Upper lobe of right lung (tissue), 1 donor: ENCODE measurements at places on chromosomes 7 and 10. TPM values are rescaled to one million over a fixed set of nuclear protein-coding genes. Genes with fewer than 3 reads are reported as not detected.
A peak's percentile ranks its signal among the peaks of the same experiment; 100 is the strongest.

The GFRA1 gene
- 3.4 TPM for total RNA-seq

- H3K36me3 ChIP-seq = peaks cover 69% of the 10 kb centered on the region
- DNase-seq = peak; percentile 75
- H3K4me1 ChIP-seq = peaks cover 13% of the 10 kb centered on the region
These were observed 69.4 kb downstream of the ARMH3 start for GRCh38 chr10:101986624-101986971.

The SCART1 gene
- 2.6 TPM for total RNA-seq

DNA sequence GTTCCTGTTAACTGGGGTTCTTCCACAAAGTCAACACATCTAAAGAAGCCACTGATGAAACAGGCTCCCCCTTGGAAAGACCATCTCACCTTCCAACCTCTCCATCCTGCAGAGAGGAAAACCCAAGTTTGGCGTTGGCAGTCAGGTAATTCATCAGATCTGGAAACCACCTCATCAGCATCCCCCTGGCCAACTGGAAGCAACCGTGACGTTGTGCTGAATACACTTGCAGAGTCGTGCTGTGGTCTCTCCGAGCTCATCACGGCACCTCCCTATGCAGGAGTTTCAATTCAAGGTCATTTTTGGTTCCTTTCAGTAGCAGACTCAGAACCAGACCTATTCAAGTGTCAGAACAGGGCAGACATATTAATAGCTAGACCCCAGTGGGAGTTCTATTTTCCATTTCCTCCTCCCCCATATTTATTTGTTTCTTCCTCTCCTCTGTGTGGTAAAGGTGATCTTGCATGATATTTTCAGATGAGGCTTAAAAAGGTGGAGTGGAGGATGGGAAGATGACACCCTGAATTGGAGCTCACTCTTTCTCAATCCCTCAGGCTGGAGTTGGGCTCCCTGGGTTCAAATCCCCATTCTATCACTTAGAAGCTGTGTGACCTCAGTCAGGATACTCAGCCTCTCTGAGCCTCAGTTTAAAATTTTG lies 149.1 kb upstream of the ADO start:
- H3K4me3 ChIP-seq = no peak overlapping the region
- no peaks in the 10 kb centered on the region for H3K27me3 ChIP-seq
- no peak for DNase-seq
- no peak overlapping the region for H3K27ac ChIP-seq
- H3K4me1 ChIP-seq = no peaks in the 10 kb centered on the region

The AGBL3 gene
- total RNA-seq = 3.9 TPM

DNA sequence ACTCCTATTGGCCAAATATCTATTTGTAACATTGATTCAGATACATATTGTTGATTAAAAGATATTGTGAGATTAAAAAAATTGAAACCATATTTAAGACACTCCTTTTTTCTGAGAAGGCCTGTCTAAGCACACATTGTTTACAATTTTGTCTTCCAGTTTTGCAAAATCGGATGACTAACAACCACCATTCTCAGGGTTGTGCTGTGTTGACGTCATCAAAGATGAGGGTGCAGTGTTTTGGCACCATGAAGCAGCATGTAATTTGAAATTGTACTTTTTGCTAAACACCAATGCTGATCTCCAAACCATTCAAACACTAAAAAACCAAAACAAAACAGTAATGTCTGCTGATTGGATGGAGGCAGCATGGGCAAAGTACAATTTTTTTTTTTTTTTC lies 7.4 kb downstream of the CREB5 start:
- DNase-seq = no peak
- no peak overlapping the region for H3K27ac ChIP-seq
- peaks cover 15% of the 10 kb centered on the region for H3K27me3 ChIP-seq
- no peaks in the 10 kb centered on the region for H3K36me3 ChIP-seq
- H3K4me1 ChIP-seq = no peaks in the 10 kb centered on the region

- peaks cover 17% of the 10 kb centered on the region for H3K4me1 ChIP-seq
- no peak for DNase-seq
- no peaks in the 10 kb centered on the region for H3K36me3 ChIP-seq
- no peaks in the 10 kb centered on the region for H3K27me3 ChIP-seq
These were observed 35.3 kb upstream of the IFRD1 start for GRCh38 chr7:112414855-112415490.

DNA sequence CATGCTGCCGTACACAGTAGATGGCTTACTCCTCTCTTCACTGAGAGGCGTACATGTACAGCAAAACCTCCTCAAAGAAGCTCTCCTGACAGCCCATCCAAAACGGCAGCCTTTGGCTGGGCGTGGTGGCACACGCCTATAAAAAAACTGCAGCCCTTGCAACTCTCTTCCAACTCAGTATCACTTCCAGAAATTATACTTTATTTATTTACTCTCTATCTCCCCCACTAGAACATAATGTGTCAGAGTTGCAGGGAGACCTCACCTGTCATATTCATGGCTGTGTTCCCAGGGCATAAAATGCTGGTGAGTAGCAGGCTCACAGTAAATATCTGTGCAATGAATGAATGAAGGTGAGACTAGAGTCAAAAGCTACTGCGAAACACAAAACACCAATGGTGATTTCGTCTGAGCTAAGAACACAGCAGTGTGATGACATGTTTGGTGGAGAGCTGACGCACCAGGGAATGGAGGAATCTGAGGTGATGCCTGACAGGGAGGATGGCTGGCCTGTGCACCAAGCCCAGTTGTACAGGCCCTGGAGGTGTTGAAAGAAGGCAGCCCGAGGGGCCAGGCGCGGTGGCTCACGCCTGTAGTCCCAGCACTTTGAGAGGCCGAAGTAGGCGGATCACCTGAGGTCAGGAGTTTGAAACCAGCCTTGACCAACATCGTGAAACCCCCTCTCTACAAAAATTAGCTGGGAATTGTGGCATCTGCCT lies 55.3 kb downstream of the COBL start:
- H3K27me3 ChIP-seq = no peaks in the 10 kb centered on the region
- no peak overlapping the region for H3K4me3 ChIP-seq
- peaks cover 6% of the 10 kb centered on the region for H3K4me1 ChIP-seq
- no peaks in the 10 kb centered on the region for H3K36me3 ChIP-seq
- DNase-seq = no peak

The VSTM2A gene
- total RNA-seq = not detected

DNA sequence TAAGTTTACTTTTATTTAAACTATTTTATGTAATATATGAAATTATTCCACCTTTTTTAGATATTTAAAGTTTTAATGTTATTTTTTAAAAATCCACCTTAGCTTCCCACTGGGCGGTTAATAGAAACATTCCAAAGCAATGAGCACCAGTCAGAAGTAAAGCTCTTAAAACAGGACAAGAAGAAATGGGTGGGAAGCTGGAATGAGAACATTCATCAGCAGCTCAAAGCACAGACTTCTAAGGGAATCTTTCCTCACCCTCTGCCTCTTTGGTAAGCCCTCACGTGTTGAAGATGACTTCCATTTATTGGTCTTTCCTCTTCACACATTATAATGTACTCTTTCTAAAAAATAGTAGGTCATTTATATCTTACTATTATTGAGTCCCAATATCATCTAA lies 3.1 kb downstream of the AGMO start:
- H3K4me1 ChIP-seq = no peaks in the 10 kb centered on the region
- no peaks in the 10 kb centered on the region for H3K27me3 ChIP-seq
- H3K4me3 ChIP-seq = no peak overlapping the region
- no peak overlapping the region for H3K27ac ChIP-seq
- DNase-seq = no peak
- H3K36me3 ChIP-seq = no peaks in the 10 kb centered on the region

The EBLN1 gene
- not detected for total RNA-seq

- H3K27me3 ChIP-seq = no peaks in the 10 kb centered on the region
- H3K4me1 ChIP-seq = no peaks in the 10 kb centered on the region
- no peak for DNase-seq
- H3K4me3 ChIP-seq = no peak overlapping the region
- no peaks in the 10 kb centered on the region for H3K36me3 ChIP-seq
These were observed 976.0 kb downstream of the DNAJB9 start for GRCh38 chr7:109545686-109546085.

The ARPC1A gene
- total RNA-seq = 137 TPM

DNA sequence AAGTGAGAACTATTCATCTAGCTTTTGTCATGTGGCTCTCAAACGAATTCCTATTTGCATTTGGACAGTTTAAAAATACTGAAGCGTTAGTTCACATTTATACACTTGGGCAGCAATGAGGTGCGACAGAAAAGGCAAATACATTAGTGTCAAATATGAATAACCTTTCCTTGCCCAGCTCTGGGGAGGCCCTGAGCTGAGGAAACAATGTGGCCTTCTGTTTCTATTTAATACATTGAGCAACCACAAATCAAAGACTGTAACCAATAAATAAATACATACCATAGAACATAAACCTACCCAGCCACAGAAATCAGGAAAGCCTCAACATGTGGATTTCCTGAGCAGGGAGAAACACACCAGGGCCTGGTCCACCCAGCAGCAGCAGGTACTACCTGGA lies 585.2 kb downstream of the PARD3 start:
- DNase-seq = no peak
- H3K27me3 ChIP-seq = no peaks in the 10 kb centered on the region
- no peak overlapping the region for H3K4me3 ChIP-seq
- no peaks in the 10 kb centered on the region for H3K4me1 ChIP-seq
- no peaks in the 10 kb centered on the region for H3K36me3 ChIP-seq

The LIPM gene
- total RNA-seq = not detected

DNA sequence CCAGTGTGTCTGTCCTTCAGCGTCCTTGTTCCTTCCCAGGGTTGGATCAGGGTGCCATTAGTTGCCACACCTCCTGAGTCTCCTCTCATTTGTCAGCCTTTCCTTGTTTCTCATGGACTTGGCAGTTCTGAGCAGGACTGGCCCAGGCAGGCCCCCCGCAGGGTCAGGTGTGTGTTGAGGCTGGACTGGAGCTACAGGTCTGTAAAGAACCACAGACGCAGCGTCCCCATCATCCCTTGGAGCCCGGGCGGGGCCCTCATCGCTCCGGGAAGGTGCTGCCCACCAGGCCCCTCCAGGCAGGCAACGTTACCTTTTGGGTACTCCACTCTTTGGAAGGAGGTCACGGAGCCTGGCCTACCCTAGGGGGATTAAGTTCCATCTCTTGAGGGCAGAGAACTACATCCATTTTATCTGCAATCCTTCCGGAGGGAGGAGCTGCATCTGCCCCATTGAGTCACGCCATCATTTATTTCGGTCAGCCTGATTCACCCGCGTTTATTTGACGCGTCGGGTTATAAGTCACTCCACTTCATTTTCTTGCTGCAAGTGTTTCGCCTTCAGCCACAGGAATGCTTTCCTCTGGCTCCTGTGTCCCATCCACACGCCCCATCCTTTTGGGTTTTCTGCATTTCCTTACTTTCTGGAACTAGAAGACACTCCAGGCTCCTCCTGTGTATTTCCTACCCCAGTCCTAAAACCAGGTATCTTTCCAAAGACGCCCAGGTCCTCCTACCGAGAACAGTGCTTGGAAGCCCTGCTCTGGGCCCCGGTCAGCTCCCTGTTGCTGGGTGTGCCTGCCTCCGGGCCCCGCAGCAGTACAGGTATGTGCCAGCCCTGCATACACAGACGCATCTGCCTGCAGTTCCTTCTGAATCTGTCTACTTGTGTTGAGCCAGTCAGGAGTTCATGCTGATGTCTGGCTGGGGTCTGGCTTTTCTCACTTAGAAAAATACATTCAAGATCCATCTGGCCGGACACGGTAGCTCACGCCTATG lies 141.9 kb downstream of the MAD1L1 start:
- no peak for DNase-seq
- no peaks in the 10 kb centered on the region for H3K36me3 ChIP-seq
- no peak overlapping the region for H3K27ac ChIP-seq
- H3K4me1 ChIP-seq = no peaks in the 10 kb centered on the region
- H3K27me3 ChIP-seq = no peaks in the 10 kb centered on the region

DNA sequence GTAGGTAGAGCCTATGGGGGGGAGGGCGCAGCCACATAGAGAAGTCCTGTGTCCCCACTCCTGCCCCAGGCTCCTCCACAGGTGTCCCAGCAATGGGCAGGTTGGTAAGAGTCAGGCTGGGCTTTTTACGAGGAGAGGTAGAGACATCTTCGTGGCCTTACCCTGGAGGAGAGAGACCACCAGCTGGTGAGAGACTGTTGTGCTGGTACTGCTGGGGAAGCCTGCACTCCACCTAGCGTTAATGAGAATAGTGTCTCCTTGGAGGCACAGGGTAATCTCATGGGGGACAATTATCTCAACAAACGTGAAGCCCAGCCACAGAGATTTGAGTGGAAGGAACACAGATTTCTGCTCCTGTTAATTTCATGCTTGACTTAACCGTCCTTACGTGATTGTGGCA lies 29.5 kb upstream of the RASGEF1A start:
- peaks cover 5% of the 10 kb centered on the region for H3K4me1 ChIP-seq
- DNase-seq = no peak
- H3K36me3 ChIP-seq = no peaks in the 10 kb centered on the region
- no peak overlapping the region for H3K27ac ChIP-seq
- H3K27me3 ChIP-seq = peaks cover 6% of the 10 kb centered on the region

The FOXI2 gene
- total RNA-seq = not detected

DNA sequence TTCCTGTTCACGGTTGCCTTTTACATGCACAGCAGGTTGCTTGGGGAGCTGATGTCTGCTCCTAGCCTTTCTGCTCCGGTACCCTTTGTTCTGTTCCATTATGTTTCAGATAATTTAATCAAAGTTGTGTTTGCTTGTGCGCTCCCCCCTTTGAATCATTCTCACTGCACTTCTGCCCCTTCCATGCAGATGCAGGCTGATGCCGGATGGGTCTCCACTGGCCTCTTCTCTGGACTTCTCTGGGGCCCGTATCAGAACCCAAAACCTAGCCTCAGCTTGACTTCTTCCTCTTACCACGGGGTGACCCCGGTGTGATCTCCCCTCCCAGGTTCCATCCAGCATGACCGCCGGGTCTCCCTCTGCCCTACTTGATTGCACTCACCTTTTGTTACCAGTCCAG lies 272.0 kb downstream of the DPP6 start:
- no peaks in the 10 kb centered on the region for H3K4me1 ChIP-seq
- H3K4me3 ChIP-seq = no peak overlapping the region
- no peak overlapping the region for H3K27ac ChIP-seq
- no peak for DNase-seq

The TAS2R5 gene
- 2.2 TPM for total RNA-seq

- H3K36me3 ChIP-seq = no peaks in the 10 kb centered on the region
- no peak overlapping the region for H3K27ac ChIP-seq
- no peak overlapping the region for H3K4me3 ChIP-seq
- H3K4me1 ChIP-seq = peaks cover 4% of the 10 kb centered on the region
- no peaks in the 10 kb centered on the region for H3K27me3 ChIP-seq
- no peak for DNase-seq
These were observed 34.8 kb upstream of the ADO start for GRCh38 chr10:62769574-62770242.

The KIAA1549 gene
- total RNA-seq = 5.7 TPM
